Mesothelial cell of epicardium (in vitro differentiated cells): ENCODE measurements at places on chromosomes 6 and 20.

DNA sequence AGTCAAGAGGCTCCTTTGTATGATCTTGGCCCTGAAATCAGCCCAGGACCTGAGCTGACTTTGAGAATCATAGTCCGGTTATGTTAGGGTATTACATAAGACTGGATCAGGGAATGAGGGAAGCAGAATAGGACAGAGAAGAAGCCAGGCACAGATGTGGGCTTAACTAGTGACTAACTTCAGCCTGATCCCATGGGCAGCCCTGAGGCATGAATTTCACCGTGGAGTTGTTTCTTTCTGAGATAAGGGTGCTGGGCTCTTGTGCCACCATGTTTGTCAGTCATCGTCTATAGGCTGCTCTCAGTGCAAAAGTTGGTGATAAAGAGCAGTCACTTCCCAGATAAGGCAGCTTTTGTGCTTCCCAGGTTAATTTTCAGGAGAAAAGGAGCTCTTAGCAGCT lies 544.7 kb upstream of the SPTLC3 start:
- DNase-seq: no peak

- DNase-seq: no peak
Measured at GRCh38 chr6:15916581-15916980, 212.3 kb upstream of the MYLIP start.

GRCh38 chr6:56938649-56939191 lies 16.2 kb upstream of the BEND6 start:
- DNase-seq: no peak

DNA sequence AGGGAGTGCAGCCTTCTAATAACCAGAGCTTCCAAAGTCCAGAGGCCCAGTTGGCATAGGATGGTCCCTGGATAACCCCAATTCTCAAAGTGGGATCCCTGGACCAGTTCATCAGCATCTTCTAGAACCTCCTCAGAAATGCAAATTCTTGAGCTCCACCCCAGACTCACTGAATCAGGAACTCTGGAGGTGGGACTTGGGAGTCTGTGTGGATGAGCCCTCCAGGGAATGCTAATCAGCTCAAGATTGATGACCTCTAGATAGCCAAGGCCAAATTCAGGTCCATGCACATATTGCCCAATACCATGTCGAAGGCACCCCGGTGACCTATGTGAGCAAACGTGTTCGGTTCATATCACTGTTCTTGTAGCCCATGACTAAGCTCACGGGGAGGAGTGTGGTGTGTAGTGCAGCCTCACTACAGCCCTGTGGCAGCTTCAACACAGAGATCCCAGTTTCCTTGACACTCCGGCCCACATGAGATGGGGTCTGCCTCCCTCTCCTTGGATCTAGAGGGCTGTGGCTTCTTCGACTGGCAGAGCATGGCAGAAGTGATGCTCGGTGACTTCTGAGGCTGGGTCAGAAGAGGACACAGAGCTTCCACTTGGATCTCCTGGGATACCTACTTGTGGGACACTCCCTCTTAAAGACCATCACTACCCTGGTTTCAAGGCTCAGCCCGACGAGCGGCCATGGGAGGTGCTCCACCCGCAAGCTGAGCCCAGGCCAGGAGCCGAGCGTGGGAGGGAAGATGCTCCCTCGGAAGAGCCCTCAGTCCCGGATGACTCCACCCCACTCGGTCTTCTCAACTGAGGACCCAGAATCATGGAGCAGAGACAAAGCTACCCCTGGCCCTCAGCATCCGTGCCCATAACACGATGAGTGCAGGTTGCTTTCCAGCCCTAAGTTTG lies 151.1 kb upstream of the CST7 start:
- no peak for DNase-seq
